ENCODE measurements at places on chromosomes 12 and 14.

DNA sequence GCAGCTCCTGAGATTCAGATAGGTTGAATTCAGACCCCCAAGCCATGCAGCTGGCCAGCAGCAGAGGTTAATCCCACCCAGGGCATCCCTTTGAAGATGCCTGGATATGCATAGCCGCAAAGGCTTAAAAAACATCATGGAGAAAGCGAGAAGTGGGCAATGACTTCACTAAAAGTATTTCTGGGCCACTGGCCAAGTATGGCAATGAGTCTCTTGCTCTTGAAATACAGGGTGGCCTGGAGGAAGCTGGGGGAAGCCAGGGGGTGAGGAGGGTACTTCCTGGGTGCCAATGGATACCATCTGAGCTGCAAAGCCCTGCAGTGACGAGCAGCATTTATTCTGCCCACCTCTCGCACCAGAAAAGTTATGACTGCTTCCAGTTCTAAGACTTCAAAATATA is 539.3 kb upstream of the TBX3 start:
- ATAC-seq: no peak

DNA sequence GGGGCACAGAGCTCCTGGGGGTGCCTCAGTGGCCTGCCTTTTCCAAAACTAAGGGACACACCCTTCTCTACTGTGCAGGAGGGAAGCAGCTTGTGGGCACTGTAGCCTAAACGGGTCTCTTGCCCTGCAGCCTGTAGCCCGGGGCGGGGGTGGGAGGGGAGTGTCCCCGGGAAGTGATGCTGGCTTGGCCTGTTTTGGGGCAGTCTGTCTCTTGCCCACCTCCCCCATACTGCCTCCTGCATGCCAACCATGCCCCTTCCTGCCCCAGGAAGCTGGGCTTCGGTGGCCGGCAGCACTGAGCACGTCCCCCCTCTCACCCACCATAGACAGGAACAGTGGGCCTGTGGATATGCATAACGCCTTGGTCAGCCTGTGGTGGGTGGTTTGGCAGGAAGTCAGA is 43.4 kb downstream of the PRIMA1 start:
- no peak for ATAC-seq

DNA sequence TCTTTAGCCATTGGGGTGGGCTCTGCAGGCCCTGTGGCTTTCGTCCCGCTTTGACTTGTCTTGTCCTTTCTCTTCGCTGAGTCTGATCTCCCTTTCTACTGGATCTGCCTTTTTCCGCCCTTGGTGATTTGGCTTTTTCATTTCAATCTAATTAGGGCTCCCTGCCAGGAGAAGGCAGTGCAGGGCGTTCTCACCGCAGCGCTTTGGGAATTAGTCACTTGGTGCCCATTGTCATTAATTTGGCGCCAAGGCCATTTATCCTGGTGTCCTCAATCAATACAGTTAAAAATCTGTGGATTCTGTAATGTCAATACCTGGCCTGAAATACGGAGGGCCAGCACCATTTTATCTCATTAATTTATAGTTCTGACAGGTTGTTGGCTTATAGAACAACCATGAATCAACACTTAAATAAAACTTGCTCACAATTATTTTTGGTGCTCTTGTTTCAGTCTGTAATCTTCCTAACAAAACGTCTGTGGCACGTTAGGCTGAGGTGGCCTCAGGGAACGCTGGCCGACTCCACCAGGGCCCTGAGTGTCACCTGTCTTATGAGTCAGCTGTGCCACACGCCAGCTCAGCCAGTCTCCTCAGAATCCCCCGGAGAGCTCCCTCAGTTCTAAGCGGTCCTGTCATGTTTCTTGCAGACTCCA is 115.7 kb downstream of the BEGAIN start:
- ATAC-seq: no peak

DNA sequence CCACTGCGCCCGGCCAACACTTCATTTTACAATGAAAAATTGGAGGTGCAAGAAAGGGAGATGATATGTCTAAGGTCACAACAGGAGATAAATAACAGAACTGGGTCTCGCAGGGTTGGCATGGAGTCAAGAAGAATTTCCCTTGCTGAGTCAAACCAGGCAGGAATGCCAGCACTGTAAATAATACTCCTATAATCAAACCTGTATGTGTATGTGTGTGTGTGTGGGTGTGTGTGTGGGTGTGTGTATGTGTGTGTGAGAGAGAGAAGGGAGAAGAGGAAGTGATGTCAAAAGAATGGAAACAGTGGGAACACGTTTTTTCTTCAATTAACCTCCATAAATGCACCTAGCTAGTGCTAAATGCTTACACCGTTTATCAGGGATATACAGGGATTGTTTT is 70.4 kb downstream of the TMEM116 start:
- no peak for ATAC-seq

DNA sequence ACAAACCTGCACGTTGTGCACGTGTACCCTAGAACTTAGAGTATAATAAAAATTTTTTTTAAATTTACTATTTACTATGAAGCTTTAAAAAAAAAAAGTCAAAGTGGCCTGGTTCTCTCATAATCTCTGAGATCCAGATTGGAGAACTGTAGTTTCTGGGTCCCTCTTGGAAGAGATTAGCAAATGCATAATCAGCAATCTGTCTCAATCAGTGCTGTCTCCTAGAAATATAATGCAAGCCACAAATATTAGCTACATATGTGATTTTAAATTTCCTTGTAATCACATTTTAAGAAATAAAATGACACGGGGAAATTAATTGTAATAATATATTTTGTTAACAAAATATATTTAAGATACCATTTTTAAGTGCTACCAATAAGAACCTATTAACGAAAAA is 32.3 kb downstream of the RALGAPA1 start:
- ATAC-seq: no peak

GRCh38 chr14:103684871-103685270 is 30.4 kb downstream of the XRCC3 start:
- ATAC-seq: no peak

DNA sequence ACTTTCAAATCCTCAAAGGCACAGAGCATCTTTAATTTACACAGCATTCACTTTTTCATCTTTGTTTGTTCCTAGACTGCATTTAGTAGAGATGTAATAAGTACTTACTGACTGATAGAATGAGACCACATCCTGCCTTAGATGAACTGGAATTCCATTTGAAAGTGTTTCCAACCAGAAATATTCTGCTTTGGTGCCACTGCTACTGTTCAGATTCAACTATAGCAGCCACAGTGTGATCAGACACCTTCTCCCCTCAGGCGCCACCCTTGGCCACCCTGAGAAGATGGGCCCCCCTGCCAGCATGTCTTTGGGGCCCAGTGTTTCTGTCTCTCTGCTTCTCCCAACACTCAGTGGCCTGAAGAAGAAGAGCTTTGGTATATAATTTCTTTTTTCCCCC is 449.1 kb downstream of the RAD51B start:
- ATAC-seq: no peak
